ENCODE measurements at places on chromosomes 4 and X.

- DNase-seq, result no peak
These were observed 92.7 kb downstream of the SHISA3 start for GRCh38 chr4:42490015-42490414.

GRCh38 chrX:119692191-119693039 is 553 bp downstream of the SEPTIN6 start:
- peak; percentile 66 for DNase-seq

- no peak for DNase-seq
These were observed 59.9 kb upstream of the WDR17 start for GRCh38 chr4:176005766-176006165.

GRCh38 chr4:162787120-162787519 is 379.6 kb downstream of the NAF1 start:
- no peak for DNase-seq

GRCh38 chr4:169902658-169903345 is 123.4 kb downstream of the MFAP3L start:
- no peak for DNase-seq

DNA sequence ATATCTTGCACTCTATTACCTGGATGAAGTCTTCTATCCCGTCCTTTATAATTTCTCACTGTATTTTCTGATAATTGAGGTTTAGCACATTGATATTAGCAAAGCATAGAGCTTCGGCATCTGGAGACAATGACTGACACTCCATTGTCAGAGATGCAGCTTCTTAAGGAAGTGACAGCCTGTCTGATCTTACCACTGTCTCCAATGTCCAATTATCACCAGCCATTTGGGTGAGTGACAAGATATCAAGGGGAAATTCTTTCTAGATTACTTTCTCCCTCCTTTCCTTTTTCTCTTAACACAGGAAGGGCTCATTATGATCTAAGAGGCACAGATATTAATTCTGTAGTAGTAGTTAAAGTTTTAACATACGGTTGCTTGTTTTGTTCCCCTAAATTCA is 86.4 kb downstream of the LDB2 start:
- DNase-seq, result no peak

- no peak for DNase-seq
These were observed 122.5 kb downstream of the KCNIP4 start for GRCh38 chr4:21826071-21826470.
